NCI-H69 (cell line): ENCODE measurements at places on chromosomes 7 and 10.

DNA sequence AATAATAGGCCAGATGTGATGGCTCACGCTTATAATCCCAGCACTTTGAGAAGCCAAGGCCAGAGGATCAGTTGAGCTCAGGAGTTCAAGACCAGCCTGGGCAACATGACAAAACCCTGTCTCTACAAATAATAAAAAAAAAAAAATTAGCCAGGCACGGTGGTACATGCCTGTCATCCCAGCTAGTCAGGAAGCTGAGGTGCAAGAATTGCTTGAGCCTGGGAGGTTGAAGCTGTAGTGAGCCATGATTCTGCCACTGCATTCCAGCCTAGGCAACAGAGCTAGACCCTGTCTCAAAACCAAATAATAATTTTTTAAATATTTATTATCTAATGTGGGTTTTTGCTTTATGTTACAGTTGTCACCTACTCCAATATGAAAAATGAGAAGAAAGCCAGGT is 178.9 kb downstream of the ADK start:
- no peak for DNase-seq

GRCh38 chr10:126097558-126098225 is 201.3 kb downstream of the FANK1 start:
- DNase-seq, result peak; percentile 0

GRCh38 chr10:73768881-73769280 is 13.0 kb upstream of the CHCHD1 start:
- DNase-seq, result no peak

- no peak for DNase-seq
These were observed 151.4 kb downstream of the CDK14 start for GRCh38 chr7:90747516-90747915.

- no peak for DNase-seq
These were observed 14.0 kb downstream of the PNPLA8 start for GRCh38 chr7:108511939-108512338.

GRCh38 chr7:3289996-3290395 is 11.1 kb upstream of the SDK1 start:
- no peak for DNase-seq

DNA sequence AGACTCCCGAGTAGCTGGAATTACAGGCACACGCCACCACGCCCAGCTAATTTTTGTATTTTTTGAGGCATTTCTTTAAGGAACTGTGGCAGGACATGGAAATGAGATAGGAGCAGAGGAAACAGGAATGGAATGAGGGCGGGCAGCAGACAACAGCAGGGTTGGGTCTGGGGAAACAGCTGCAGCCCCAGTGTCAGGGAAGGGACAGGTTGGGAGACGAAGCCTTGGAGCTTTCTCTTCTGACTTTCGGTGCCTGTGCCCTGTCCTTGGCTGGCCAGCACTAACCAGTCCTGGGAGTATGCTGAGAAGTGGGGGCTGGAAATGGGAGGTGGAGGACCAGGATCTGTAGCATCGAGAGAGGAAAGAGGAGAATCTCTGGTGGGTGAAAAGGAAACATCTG is 47.4 kb downstream of the ATOH7 start:
- DNase-seq, result no peak

DNA sequence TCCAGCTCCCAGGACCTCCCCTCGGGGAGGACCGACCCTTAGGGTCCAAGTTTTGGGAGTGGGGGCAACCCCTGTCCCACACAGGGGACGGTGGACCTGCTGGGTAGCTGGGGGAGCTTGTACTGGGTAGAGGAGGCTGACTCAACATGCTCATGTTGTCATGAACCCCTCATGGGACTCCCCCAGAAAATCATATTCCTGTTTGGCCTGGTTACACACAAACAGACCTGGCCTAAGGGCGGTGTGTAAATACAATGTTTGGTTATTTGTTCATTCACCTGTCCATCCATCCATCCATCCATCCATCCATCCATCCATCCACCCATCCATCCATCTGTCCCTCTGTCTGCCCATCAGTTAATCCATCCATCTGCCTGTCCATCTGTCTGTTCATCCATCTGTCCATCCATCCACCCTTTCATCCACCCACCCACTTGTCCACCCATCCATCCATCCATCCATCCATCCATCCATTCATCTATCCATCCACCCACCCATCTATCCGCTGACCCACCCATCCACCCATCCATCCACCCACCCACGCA is 92.9 kb downstream of the DNAJB6 start:
- DNase-seq, result no peak

GRCh38 chr7:123024989-123025758 is 29.7 kb upstream of the TAS2R16 start:
- DNase-seq, result no peak

GRCh38 chr7:89029864-89030263 is 234.3 kb upstream of the TEX47 start:
- DNase-seq, result no peak

- no peak for DNase-seq
These were observed 487.8 kb upstream of the TEX47 start for GRCh38 chr7:89283302-89283701.

DNA sequence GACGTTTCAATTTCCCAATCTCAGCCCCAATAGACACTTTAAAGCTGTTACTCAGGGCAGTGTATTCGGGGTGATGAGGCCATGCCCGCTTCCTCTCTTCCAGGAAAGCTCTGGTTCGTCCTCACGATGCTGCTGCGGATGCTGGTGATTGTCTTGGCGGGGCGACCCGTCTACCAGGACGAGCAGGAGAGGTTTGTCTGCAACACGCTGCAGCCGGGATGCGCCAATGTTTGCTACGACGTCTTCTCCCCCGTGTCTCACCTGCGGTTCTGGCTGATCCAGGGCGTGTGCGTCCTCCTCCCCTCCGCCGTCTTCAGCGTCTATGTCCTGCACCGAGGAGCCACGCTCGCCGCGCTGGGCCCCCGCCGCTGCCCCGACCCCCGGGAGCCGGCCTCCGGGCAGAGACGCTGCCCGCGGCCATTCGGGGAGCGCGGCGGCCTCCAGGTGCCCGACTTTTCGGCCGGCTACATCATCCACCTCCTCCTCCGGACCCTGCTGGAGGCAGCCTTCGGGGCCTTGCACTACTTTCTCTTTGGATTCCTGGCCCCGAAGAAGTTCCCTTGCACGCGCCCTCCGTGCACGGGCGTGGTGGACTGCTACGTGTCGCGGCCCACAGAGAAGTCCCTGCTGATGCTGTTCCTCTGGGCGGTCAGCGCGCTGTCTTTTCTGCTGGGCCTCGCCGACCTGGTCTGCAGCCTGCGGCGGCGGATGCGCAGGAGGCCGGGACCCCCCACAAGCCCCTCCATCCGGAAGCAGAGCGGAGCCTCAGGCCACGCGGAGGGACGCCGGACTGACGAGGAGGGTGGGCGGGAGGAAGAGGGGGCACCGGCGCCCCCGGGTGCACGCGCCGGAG is 2.6 kb downstream of the GJD4 start:
- peak; percentile 29 for DNase-seq

DNA sequence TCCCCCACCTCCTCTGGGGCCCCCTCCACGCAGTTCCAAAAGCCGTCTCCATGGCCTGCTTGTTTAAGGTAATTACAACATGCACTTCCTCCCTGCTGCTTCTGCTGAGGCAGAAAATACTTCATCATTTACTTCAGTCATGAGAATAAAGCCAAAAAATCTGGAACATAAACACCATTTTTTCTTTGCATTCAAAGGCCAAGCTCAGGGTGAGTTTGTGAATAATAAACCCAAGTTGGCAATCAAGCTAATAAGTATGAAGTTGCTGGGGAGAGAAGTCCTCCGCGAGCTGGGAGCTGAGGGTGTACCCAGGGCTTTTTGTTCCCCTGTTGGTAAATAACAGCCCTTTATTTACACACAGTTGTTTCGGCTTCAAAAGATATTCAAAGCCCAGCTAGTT is 70.5 kb downstream of the FAM204A start:
- peak; percentile 87 for DNase-seq

DNA sequence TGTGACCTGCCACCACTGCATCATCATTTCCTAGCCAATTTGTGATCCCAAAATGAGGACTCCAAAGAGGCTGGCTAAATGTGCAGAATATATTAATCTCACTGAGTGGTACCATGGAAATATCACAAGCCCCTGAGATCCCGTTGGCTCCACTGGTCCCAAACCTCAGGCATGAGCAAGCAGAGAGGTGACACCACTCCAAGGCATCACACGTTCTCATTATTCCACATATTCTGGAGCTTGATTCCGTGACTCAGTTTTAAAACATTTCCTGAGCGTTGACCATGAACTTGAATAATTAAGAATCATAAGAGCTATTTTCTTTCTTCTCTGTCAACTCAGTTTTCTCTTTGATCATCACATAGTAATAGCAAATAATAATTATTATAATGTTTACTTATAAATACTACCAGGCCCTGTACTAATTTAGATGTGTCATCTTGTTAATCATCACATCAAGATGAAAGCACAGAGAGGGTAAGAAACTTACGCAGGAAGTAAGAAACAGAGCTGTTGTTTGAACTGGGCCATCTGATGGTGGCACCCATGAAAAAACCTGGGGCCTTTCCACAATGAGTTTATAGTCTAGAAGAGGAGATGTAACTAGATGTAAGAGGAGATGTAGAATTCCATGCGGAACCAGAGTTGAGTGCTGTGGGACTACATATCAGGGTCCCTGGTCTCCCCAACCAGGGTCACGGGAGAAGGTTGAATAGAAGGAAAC is 3.5 kb downstream of the APBB1IP start:
- no peak for DNase-seq

DNA sequence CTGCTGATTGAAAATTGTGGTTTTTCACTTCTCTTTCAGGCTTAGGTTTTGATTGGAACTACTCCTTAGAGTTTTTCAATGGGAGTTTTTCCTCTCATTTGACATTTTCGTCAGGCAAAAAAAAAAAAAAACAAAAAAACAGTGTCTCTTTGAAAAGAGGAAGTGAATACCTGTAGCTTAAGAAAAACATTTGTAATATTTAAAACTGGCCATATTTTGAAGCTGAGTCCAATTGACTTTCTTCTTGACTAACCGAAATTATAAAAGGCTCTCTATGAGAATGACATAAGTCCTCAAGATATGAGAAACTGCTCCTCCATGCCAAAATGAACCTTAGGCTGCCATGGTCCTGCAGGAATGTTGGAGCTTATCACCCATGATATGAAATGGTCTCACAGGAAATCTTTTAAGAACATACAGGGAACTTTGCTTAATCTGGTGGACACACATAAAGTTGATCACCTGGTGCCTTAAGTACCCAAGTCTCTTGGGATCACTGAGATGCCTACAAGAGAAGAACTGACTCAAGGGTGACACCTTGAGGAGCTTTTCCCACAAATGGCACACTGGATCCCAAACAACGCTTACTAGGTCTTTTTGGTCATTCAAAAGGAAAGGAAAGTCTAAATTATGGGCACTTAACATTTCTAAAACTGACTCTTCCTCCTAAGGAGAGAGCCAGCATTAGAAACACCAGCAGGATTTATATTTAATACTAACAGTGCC is 263.4 kb downstream of the CDC14C start:
- DNase-seq, result peak; percentile 23

- no peak for DNase-seq
These were observed 74.4 kb downstream of the MYL10 start for GRCh38 chr7:101554584-101555268.

DNA sequence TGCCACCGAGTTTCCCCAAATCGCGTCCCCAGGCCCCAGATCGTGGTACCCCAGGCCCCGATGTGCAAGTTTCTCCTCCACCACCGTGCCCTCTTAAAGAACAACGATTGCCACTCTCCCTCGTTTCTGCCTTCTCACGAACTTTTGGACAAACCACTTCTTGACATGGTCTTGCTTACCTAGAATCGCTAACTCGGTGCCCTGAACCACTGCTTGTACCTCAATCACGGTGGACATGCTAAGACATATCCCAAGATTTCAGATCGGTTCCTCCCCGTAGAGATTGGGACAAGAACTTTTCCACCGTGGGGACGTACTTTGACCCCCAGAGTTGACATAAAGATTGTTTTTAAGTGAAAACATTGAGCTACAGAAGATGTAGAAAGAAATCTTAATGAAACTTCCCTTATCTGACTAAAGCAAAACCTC is 477 bp upstream of the ZC3HAV1 start:
- no peak for DNase-seq

DNA sequence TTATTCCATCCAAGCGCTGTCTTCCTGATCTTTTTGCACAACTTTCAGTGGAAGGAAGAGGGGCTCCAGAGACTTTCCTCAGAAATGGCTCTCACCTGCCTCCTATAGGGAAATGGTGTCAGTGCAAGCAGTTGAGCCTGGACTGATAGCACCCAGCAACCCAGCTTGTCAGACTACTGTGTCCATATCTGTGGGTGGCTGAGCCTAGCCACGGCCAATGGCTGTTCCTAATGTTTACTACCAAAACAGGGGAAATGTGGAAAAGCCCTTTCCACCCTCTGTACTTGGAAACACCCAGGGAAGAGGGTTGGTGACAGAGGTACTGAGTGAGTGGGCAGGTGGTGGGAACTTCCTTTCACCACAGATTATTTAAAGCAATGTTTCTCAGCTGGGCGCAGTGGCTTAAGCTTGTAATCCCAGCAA is 4.3 kb upstream of the YKT6 start:
- peak; percentile 73 for DNase-seq

DNA sequence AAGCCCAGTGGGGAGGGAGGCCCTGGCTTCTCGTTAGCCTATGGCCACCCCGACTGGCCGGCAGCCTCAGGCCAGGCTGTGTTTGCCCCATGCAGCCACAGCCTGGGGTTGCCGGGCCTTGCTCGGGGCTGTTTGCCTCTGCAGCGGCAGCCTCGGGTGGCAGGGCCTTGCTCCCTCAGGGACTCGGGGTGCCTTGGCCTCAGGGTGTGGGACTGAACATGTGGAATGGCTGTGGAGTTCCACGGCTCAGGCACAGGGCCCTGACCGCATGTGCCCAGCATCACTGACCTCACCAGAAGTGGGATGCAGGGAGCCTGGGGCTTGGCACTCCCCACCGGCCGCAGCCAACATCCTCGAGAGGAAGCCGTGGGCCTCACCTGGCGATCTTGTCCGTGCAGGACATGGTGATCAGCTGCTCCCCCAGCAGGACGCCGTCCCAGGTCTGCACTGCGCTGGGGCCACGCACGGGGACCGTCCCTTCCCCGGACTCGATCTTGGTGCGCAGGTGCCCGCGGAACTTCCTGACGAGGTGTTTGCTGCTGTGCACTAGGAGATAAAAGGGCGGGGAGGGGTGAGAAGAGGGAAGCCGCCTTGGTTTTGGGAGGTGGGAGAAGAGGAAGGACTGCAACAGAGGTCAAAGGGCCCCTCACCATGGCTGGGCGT is 160.5 kb downstream of the WDR37 start:
- no peak for DNase-seq

- no peak for DNase-seq
These were observed 75.8 kb downstream of the NT5C2 start for GRCh38 chr10:103117247-103117646.

GRCh38 chr7:132051311-132051710 is 494.9 kb upstream of the PODXL start:
- no peak for DNase-seq

DNA sequence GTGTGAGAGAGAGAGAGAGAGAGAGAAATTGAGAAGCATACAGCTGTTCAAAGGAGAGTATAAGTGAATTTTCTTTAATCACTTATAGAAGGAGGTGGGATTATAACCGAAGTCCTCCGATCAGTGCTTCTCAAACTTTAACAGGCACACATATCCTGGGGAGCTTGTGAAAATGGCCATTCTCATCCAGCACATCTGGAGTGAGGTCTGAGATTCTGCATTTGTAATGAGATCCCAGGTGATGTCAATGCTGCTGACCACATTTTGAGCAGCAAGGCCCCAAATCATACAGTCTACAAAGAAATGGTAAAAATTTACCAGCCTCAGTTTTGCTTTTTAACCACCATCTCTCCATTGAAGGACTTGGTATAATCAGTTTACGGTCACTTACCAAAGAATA is 219.0 kb downstream of the PTEN start:
- peak; percentile 48 for DNase-seq
